ENCODE measurements at places on chromosomes 5 and 9.

- no peak for DNase-seq
Measured at GRCh38 chr5:111169269-111169668, 54.9 kb upstream of the CAMK4 start.

GRCh38 chr5:15993334-15993733, 186.3 kb downstream of the MARCHF11 start:
- DNase-seq, result no peak

GRCh38 chr5:172594431-172594830, 46.6 kb upstream of the NEURL1B start:
- DNase-seq, result no peak

GRCh38 chr5:120035815-120036577, 406.6 kb downstream of the FAM170A start:
- no peak for DNase-seq

DNA sequence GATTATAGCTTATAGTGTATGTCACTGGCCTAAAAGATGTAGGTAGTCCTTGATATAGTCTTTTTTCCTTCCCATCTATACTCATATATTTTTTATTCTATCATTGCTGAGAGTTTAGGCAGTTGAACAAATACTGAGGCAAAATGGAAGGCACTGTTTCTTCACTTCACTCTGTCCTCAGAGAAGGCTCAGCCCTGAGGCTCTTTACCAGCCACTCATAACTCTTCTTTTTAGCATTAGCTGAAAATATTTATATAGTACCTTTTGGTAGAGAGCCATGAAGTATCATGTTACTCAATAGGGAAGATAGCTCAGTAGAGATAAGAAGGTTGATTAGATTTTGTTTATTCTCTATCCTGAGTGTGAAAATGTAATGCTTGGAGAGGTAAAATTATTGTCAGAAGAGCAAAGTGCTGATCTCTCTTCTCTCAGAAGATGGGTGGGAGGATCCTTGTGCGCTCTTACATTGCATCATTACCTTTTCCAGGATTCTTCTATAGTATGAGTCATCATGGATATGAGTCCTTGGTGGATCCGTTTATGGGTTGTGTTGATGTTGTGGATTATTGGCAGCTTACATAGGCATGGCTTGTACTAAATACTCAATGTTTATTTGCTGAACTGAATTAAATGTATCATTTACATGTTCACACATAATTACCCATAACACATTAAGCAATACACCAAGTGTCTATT, 88.1 kb downstream of the ANXA1 start:
- no peak for DNase-seq

GRCh38 chr5:2757563-2758351, 6.3 kb upstream of the IRX2 start:
- no peak for DNase-seq

GRCh38 chr9:77803423-77803822, 155.3 kb upstream of the GNA14 start:
- DNase-seq, result no peak

GRCh38 chr5:177109810-177110209, 23.1 kb downstream of the FGFR4 start:
- no peak for DNase-seq

- no peak for DNase-seq
Measured at GRCh38 chr5:143403334-143403592, 223 bp downstream of the NR3C1 start.

- peak; percentile 51 for DNase-seq
Measured at GRCh38 chr5:9698125-9698826, 68.1 kb upstream of the TAS2R1 start.

GRCh38 chr9:21141427-21141882, at the start of gene IFNW1:
IFNW1 (minus strand) TSS chr9:21141832; CDS start chr9:21141570, 262 bp downstream.
- DNase-seq, result no peak

DNA sequence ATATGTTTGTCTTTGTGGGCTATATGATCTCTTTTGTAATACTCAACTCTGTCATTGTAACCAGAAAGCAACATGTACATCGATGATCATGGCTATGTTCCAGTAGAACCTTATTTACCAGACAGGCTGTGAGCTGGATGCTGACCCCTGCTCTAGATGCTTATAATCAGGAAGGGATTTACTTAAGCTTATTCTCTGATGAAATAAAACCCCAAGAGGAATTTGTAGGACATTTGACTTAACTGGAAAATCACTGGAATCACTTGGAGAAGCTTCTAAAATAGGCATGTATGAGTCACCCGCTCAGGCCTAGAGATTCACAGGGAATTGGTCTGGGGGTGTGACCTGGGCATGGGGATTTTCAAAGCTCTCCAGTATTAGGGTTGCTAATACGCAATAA, 285.8 kb upstream of the ZNF608 start:
- DNase-seq, result peak; percentile 20

GRCh38 chr5:132103332-132103951, 29.9 kb downstream of the CSF2 start:
- peak; percentile 88 for DNase-seq

GRCh38 chr5:62578540-62578939, at the start of gene LRRC70:
LRRC70 (plus strand) TSS chr5:62578819; CDS start chr5:62579439, 620 bp downstream.
- no peak for DNase-seq
